Naive thymus-derived CD8-positive, alpha-beta T cell (primary cell): ENCODE measurements at places on chromosomes 1 and 21. TPM values are rescaled to one million over a fixed set of nuclear protein-coding genes. Genes with fewer than 3 reads are reported as not detected.
A peak's percentile ranks its signal among the peaks of the same experiment; 100 is the strongest.

GRCh38 chr1:192763243-192763642, 45.6 kb upstream of the RGS2 start:
- no peak for DNase-seq

DNA sequence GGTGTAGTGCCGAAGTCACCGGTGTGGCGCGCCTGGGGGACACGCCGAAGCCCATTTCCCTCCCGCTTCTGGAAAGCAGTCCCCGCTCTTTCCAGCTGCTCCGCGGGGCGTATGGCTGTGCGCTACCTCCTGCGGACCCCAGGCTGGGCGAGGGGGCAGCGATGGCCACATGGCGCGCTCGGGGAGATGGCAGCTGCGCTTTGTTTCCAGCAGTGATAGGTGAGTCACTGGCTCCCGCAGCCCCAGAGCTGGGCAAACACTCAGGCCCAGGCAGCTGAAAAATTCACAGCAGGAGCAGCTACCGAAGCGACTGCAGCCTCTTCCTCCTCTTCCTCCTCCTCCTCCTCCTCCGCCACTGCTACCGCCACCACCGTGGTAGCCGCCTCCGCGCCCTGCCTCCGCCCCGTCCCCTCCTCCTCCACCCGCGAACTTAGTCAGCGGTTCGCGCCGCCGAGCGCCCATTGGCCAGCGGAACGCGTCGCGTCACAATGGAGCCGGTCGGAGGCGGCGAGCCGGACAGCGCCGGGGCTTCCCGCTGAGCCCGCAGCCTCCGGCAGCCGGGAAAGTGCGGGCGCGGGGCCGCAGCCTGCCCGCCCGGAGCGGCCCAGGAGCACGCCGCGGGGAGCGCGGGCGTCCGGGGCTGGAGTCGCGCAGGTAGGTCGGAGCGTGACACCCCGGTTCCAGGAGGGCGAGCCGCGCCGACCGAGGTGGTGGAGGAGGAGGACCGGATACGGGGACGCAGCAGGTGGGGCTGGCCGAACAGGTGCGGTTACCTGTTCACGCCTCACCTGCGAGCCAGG, at the start of gene LRRC8B:
Gene LRRC8B, plus strand, starts transcription at position 461 of the 800 bp plus-strand sequence. CDS start 57,822 bp downstream, outside the sequence.
- DNase-seq: peak; percentile 86

DNA sequence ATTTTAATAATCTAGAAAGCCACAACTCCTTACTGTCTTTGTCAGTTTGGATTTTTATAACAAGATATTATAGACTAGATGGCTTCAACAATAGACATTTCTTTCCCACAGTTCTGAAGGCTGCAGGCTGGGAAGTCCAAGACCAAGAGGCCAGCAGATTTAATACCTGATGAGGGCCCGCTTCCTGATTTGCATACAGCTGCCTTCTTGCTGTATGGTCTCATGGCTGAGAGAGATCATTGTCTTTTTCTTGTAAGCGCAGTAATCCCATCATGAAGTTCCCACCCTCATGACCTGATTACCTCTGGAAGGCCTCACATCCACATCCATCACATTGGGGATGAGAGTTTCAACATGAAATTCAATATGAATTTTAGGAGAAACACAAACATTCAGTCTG, 9.8 kb downstream of the RPS6KC1 start:
- no peak for DNase-seq

DNA sequence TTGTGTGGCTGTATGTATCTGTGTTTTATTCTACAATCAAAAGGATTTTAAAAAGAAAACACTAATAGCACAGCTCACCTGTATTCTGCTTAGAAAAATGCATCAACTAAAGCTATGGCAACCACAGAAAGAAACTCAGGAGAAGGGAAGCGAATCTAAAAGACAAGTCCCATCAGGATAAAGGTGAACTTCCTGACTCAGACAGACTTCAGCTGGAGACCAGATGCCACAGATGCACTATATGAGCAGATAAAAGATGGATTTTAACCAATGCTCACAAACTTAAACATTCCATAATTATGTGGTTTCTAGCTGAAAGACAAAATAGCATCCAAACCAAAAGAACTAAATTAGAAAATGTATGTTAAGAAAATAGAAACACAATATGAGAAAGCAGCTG, 231.0 kb downstream of the RERE start:
- no peak for DNase-seq

- no peak for DNase-seq
Measured at GRCh38 chr1:34927316-34927715, 2.1 kb downstream of the DLGAP3 start.

Gene NIPAL3
- 57.5 TPM for polyA plus RNA-seq

- DNase-seq: peak; percentile 84
Measured at GRCh38 chr1:85707990-85708828, at the start of gene ZNHIT6. TSS of gene ZNHIT6 (minus strand) at chr1:85708433. CDS start at chr1:85708284, 149 bp downstream.

Gene RASSF5
- 233 TPM for polyA plus RNA-seq

DNA sequence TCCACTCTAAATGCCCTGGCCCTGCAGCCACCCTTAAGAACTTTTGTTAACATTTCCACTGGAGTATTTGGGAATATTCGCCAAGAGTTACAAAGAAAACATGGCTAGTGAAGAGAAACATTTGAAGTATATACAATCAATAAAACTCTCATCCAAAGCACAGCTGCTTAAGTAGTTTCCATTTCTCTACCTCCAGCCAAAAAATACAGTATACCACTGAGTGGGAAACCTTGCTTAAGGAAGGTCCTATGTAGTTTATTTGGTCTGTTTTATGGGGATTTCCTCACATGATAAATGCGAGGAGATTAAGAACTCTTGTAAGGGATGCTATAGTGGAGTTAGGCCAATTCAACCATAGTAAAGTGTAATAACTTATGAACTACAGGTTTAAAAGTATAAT, 382.5 kb downstream of the NEGR1 start:
- DNase-seq: no peak

DNA sequence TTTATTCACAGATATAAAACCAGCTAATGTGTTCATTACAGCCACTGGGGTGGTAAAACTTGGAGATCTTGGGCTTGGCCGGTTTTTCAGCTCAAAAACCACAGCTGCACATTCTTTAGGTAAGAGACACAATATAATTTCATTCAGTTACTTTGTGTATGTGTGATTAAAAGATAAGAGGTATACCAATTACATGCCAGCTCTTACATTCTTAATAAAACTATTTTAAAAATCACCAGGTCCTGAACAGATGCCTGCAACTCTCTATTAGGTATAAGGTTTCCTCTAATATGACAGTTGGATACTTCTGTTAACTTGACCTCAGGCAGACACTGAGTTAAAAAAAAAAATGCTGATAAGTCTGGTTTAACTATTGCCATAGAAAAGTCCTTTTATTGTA, 122.1 kb downstream of the NEK7 start:
- DNase-seq: no peak

- no peak for DNase-seq
Measured at GRCh38 chr1:202162047-202162417, 1.6 kb upstream of the PTPN7 start.

- no peak for DNase-seq
Measured at GRCh38 chr1:119742202-119742601, 26.5 kb downstream of the HMGCS2 start.

DNA sequence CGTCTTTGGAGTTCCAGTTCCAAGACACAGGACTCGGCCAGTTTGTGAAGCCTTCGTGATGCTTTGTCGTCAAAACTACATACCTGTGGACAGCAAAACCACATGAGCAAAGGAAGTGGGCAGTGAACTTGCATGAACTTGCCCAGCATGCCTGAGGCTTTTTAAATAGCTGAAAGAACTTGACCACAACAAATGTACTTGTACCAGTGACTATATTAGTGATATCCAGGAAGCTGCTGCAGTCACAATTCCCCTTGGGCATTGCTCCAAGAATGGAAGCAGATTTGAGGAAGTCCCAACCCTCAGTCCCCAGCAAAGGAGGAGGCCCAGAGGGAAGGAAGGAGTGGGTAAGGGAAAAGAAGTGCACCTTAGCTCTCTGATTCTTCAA, 2.6 kb downstream of the FUCA1 start:
- no peak for DNase-seq

Gene CRYBG2
- 0.07 TPM for polyA plus RNA-seq

DNA sequence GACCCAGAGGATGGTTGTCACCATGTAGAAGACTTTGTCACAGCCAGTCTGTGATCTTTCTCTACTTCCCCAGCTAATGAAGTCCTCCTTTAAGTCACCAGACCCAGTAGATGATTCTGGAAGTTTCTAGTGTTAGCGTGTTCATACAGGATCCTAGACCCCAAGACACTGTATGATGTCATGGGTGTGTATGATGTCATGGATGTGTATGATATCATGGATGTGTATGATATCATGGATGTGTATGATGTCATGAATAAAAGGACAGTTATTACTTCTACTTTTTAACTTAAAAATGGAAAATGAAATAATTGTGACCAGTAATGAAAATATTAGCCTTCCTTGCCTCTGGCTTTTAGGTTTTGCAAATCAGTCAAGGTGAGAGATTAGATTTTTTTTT, 260.0 kb downstream of the FMN2 start:
- DNase-seq: no peak

Gene LAMC1
- not detected for polyA plus RNA-seq
